ENCODE measurements at places on chromosomes 3 and 15.

- DNase-seq = no peak
These were observed 59.6 kb downstream of the ABTB1 start for GRCh38 chr3:127732303-127732702.

GRCh38 chr15:90744759-90745402, 27.7 kb downstream of the BLM start:
- no peak for DNase-seq

DNA sequence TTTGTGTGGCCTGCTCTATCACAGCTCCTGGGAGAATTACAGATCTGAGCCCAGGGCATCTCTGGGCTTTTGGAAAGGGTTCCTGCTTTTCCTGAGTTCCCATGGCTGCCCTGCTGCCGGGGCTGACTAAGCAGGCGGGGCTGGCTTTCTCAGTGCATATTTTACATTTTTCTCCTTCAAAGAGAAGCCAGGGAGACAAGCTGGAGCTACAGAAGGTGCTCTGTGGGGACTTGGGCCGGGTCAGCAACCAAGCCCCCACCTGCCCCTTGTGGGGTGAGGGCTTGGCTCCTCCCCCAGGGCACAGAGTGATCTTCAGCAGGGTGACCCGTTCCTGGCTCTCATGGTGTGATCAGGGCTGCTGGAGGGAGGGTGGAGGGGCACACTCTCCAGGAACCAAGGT, 17.4 kb downstream of the ABTB1 start:
- peak; percentile 78 for DNase-seq

- DNase-seq = no peak
These were observed 1.3 kb downstream of the FXR1 start for GRCh38 chr3:180913581-180914404.

- DNase-seq = no peak
These were observed 21.7 kb downstream of the ZNF385D start for GRCh38 chr3:21729331-21729730.

- no peak for DNase-seq
These were observed 185.2 kb downstream of the CPNE4 start for GRCh38 chr3:131849616-131850015.

GRCh38 chr3:125271127-125271526, 58.6 kb upstream of the SLC12A8 start:
- DNase-seq = no peak

GRCh38 chr3:138135146-138135832, 3.1 kb upstream of the A4GNT start:
- no peak for DNase-seq

DNA sequence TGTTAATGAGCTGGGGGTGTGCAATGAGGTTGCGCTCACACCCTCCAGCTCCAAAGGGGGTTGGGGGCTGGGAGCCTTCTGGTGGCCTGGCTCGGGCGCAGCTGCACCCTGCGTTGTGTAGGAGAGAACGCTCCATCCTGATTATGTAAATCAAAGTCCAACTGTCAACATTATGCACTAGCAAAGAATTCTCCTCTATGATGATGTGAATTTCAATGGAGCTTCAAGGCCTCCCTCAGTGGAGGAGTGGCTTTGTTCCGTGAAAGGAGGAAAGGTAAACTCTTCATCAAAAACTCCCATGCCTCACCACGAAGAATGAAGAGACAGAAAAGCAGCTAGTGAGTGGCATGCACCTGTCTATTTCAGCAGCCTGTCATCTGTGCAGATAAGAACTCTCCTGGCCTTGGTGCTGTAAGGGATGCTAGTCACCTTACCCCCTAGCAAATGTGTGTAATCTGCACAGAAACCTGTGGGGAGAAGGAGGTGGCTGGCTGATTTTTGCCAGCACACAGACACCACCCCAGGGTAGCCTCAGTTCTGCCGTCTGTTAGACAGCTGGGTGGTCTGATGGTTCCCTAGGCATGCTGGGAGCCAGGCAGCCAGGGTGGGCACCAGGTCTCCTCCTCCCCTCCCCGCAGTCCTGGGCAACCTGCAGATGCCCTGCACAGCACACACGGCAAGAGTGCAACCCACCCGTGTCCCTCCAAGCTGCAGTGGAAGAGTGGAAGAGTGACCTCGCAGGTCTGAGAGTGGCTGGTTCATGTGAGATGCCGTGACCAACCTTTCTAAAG, 47.0 kb upstream of the TRPM1 start:
- no peak for DNase-seq

GRCh38 chr3:14633417-14633816, 18.1 kb upstream of the CCDC174 start:
- DNase-seq = no peak

- no peak for DNase-seq
These were observed 239.2 kb upstream of the IL12A start for GRCh38 chr3:159749406-159749805.

GRCh38 chr15:62719316-62719715, 323.2 kb upstream of the TPM1 start:
- peak; percentile 74 for DNase-seq

DNA sequence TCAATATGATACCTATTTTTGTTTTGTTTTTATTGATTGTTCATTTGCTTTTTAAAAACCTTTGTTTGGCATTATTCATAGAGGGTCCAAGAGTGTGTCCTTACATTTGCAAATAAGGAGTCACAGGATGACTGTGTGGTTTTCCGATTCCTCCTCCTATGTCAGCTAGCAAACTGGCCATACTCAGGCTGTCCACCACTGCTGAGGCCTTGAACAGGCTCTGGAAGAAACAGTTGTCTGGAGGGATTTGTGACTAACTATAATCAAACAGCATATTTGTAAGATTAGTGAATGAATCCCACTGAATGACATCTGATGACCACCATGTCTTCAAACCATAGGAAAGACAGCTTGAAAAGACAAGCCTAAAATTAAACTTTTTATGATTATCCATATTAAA, 423.4 kb upstream of the ATP11B start:
- no peak for DNase-seq

GRCh38 chr3:175743733-175744400, 884.7 kb downstream of the NAALADL2 start:
- peak; percentile 38 for DNase-seq

DNA sequence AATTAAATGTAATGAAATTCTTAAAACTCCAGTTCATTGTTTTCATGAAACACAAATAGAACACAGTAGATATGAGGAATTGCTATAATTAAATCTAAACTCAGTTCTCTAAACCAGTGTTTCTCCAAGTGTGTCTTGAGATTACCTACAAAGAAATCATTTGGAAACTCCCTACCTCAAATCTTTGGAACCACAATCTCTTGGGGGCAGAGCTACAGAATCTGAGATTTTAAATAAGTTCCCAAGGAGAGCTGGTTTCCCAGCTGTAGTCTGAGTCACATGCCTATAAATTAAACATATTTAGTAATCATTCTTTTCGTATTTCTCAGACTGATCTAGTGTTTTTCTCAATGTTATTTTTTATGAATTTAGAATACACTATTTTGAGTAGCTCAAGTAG, 17.0 kb upstream of the ACTC1 start:
- peak; percentile 27 for DNase-seq

GRCh38 chr3:111621535-111621934, 26.4 kb upstream of the ZBED2 start:
- no peak for DNase-seq

- DNase-seq = no peak
These were observed 102.2 kb downstream of the CTNNB1 start for GRCh38 chr3:41301548-41301947.

DNA sequence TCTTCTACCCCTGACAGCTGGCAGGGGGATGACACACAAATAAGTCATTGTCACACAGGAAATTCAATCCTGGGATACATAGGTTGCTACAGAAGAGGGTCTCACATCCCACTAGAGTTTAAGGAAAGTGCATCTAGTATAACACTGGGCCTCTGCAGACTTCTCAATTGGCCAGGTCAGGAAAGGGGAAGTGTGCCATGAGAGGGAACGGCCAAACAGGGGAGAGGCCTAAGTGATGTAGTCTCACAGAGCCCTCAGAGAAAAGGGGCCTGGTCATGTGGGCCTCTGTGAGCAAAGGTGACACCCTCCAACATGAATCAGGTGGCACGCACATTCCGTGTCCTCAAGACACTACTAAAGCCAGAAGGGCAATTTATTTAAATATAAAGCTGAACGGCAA, 11.2 kb downstream of the ZXDC start:
- no peak for DNase-seq

DNA sequence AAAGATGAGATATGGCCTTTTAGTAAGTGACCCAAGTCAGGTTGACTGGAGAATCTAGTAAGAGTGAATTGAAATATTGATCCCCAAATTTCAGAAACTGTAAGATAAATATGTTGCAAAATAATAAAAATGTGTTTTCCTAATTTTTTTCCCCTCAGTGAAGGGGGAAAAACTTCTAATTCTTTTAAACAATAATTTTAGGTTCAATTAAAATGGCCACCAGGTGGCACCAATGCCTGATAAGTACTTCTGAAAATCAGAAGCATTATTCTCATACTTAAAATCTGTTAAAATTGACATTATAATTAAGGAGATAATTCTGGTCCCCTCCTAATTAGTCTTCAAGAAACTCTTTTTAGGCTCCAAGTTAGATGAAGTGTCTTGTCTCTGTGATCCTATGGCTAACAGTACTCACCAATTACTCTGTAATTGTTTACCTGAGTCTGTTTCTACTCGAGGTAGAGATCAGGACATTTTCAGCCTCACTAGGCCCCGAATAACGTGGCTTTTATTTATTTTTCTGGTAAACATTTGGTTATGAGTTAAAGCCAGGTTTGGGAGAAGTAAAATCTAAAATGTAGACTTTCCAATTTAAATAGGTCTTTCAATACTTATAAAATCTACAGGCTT, 52.6 kb downstream of the NMD3 start:
- DNase-seq = no peak

DNA sequence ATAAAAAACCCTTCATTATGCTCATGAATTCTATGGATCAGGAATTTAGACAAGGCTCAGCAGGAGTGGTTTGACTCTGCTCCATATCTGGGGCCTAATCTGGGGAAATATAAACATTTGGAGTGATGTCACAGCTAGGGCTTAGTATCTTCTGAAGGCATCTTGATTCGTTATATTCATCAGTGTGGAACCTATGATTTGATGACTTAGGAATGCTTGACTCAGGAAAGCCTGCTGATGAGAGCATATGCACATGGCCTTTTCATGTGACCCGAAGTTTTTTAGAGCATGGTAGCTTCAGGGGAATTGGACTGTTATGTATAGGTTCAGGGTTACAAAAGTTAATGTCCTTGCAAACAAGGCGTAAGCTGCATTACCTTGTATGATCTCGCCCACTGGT, 184.9 kb upstream of the LRRC3B start:
- DNase-seq = no peak

- DNase-seq = peak; percentile 80
These were observed 244.9 kb downstream of the FAM43A start for GRCh38 chr3:194930377-194931204.

GRCh38 chr3:23002836-23003732, 200.0 kb upstream of the UBE2E2 start:
- DNase-seq = no peak

DNA sequence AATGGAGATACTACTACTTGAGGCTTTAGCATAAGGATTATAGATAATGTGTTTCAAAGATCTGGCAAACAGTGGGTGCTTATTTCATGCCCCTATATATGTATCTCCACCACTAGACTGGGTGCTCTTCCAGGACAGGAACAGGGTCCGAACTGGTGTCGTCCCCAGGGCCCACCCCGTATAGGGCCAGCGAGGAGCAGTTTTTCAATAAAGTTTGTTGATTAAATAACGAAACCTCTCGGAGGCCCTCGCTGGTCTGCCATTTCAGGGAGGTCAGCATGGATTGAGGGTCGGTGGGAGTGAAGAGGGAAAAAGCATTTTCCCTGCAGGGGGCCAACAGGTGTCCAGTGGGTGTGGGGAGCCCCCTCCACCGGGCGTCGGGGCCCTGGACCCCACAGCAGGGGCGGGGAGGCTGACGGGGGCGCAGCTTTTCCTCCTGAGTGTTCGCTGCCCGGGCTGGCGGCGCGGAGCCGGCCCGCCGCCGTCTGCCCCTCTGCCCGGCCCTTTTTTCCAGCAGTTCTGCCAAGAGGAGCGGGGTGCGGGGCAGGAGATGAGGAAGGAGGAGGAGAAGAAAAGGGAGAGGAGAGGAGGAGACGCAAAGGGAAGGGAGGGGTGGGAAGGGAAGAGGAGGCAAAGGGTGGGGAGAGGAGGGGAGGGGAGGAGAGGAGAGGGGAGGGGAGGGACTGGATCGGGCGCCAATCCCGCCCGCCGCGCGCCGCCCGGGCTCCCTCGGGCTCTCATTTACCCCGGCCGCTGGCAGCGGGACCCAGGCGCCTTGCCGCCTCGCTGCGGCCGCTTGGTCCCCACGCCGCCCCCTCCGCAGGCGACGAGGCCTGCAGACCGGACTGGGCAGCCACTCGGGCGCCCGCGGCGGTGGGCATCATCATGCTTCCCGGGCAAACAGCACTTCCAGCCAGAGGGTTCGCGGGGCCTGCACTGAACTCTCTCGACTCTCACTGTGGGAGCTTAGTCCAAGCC, 66.3 kb downstream of the ISG20 start:
- DNase-seq = peak; percentile 57

DNA sequence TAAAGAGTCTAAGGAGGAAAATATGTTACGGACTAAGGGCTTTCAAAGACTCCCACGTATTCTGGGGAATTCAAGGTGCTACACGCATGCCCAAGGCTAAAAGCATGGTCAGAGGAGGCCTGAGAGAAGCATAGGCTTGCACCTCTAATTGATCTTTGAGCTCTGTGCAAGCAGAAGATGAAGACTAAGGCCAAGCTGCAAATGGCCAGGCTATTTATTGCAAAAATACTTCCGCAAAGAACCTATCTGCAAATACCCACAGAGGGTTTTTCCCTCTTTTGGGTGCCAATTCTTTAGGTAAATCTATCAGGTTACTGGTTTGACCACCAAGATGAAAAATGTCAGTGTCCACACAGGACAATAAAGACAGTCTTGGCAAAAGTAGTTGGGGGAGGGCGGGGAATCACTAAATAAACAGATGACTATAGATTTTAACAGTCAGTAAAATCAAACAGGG, 119.5 kb downstream of the STAG1 start:
- no peak for DNase-seq

GRCh38 chr3:193774272-193774915, 181.4 kb downstream of the OPA1 start:
- DNase-seq = no peak

Measured in AG08395 (cell line).